ENCODE measurements at places on chromosomes 13 and 19.

- peak; percentile 71 for DNase-seq
Observed at GRCh38 chr19:17406046-17406886, 836 bp upstream of the BST2 start.

DNA sequence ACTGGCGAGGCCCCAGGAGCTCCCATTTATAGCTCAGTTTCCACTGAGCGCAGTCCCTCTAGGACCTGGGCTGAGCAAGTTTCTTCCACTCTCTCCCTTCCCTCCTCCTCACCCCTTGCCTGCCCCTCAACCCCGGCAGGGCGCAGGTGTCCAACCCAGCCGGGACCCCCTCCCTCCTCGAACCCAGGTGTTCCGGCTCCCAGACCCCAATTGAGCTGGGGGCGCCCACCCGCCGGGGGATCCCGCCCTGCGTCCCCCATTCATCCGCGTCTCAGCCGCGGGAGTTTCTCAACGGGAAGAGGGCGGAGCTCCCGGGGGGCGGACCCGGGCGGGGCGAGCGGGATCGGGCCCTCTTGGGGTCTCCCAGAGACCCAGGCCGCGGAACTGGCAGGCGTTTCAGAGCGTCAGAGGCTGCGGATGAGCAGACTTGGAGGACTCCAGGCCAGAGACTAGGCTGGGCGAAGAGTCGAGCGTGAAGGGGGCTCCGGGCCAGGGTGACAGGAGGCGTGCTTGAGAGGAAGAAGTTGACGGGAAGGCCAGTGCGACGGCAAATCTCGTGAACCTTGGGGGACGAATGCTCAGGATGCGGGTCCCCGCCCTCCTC is at the start of gene KIRREL2:
Gene KIRREL2 (plus strand): TSS at position 366 of the 604 bp plus-strand sequence. CDS start 209 bp downstream, at position 575.
- no peak for DNase-seq

DNA sequence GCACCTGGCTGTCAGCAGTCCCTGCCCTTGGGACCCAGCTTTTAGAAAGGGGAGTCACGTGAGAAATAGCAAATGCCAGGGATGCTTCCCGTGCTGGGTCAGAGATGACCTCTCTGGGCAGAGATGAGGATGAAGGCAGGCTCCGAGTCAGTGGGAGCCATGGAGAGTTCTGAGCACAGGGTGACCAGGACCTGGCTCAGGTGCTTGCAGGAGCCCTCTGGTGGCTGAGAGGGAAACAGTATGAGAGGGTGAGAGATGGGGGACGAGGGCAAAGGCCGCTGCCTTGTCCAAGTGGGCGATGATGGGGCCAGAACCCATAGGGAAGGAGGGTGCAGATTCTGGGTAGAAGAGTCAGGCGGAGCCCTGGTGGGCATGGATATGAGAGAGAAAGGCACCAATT is 15.8 kb downstream of the TMED1 start:
- no peak for DNase-seq

DNA sequence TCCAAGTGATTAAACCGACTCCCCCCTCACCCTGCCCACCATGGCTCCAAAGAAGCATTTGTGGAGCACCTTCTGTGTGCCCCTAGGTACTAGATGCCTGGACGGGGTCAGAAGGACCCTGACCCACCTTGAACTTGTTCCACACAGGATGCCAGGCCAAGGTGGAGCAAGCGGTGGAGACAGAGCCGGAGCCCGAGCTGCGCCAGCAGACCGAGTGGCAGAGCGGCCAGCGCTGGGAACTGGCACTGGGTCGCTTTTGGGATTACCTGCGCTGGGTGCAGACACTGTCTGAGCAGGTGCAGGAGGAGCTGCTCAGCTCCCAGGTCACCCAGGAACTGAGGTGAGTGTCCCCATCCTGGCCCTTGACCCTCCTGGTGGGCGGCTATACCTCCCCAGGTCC is 2.0 kb downstream of the APOE start:
- no peak for DNase-seq

GRCh38 chr13:74017301-74018061 is 116.7 kb downstream of the KLF12 start:
- no peak for DNase-seq

- no peak for DNase-seq
Observed at GRCh38 chr13:63540061-63540460, 2124.4 kb upstream of the PCDH20 start.

GRCh38 chr13:46321494-46322225 is 65.4 kb downstream of the RUBCNL start:
- peak; percentile 80 for DNase-seq

DNA sequence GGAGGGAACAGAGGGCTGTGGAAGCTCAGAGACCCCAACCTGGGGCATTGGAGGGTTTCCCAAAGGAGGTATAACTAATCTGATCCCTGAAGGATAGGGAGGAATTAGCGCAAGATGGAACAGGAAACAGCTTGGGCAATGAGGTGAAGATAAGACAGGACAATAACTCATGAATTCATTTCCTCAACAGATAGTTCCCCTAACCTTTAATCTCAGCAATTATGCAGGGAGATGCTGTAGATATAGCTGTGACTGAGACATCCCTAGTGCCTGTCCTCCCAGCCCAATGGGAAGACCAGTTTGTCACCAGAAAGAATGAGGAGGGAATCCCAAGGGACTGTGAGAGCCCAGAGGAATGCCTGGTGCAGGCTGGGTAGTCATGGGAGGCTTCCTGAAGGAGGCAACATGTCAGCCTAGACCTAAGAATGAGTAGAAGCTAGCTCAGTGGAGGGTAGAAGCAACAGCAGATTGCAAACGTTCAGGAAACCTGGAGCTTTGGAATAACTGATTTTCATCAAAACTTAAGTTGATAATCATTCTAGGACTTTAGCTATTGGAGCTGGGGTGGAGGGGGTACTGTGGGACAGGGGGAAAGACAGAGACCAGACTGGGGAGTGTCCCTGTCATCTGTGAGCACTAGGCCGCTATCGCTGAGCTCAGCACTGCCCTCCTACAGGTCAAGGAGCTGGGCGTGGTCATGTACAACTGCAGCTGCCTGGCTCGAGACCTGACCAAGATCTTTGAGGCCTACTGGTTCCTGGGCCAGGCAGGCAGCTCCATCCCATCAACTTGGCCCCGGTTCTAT is 18.8 kb downstream of the HIPK4 start:
- DNase-seq = no peak

GRCh38 chr13:25874907-25875306 is 176.9 kb downstream of the SHISA2 start:
- DNase-seq = no peak

GRCh38 chr13:114095486-114095885 is 36.9 kb downstream of the RASA3 start:
- DNase-seq = no peak

- peak; percentile 60 for DNase-seq
Observed at GRCh38 chr19:56253737-56254136, 18.8 kb upstream of the EDDM13 start.

GRCh38 chr13:26254583-26255111 is 718 bp downstream of the CDK8 start:
- peak; percentile 21 for DNase-seq

- no peak for DNase-seq
Observed at GRCh38 chr13:45683701-45684100, 18.4 kb upstream of the CBY2 start.

DNA sequence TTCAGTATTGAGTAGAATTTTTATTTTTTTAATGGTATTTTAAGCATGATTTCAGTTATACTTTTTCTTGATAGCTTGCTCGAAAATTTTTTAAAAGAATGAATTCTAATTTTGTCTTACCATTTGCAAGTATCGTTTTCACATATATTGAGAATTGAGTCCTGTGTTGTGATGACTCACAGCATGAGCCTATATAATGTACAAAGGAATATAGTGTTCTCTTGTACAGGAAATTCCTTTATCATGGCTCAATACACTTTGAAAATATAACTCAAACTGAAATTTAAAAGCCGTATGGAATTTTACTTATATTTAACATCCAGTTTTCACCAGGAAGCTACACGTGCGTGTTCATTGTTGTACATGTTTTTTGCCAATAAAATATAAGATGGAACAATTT is 161.1 kb upstream of the TMTC4 start:
- no peak for DNase-seq

DNA sequence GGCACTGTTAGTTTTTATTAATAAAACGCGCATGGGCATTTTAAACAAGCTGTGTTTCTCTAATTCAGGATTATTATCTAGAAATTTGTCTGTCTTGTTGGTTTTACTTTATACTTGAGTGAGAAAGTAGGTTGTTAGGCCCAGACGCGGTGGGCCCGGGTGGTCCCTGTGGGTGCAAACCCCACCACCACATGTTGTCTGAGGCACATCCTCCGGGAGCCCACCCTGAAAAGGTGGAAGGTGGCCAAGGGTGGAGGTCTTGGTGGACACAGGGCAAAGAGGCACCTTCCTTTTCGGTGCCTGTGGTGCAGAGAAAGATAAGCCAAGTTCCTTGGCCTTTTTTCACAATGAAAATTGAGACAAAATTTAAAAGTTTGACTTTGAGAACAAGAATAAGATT is 16.6 kb downstream of the ATP4B start:
- no peak for DNase-seq

- no peak for DNase-seq
Observed at GRCh38 chr13:59337070-59337469, 826.7 kb downstream of the DIAPH3 start.

- no peak for DNase-seq
Observed at GRCh38 chr13:29591310-29591709, 4.2 kb downstream of the SLC7A1 start.

GRCh38 chr19:55836340-55836739 is at the start of gene NLRP4:
Gene NLRP4 (plus strand): TSS chr19:55836540. CDS start chr19:55852081, 15,541 bp downstream.
- no peak for DNase-seq

DNA sequence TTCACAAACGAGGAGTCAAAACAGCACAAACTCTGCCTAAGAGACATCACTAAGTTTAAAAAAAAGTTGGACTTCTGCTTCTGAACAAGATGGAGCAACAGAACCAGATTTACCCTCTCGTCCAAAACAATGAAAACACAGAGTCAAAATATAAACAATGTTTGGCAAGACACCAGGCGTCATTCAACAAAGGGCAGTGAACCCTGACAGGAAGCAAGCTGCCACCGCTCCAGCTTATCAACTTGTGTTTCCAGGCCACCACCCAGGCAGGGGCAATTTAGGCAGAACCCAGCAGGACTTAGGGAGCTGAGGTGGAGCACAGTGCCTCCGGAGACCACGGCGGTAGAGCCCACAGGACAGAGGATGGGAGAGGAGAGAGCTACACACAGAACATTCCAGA is 8.6 kb upstream of the NAPA start:
- no peak for DNase-seq

GRCh38 chr19:18174983-18175382 is 1.4 kb downstream of the IFI30 start:
- DNase-seq = no peak

- DNase-seq = no peak
Observed at GRCh38 chr19:35992907-35993765, 1.9 kb upstream of the SDHAF1 start.

DNA sequence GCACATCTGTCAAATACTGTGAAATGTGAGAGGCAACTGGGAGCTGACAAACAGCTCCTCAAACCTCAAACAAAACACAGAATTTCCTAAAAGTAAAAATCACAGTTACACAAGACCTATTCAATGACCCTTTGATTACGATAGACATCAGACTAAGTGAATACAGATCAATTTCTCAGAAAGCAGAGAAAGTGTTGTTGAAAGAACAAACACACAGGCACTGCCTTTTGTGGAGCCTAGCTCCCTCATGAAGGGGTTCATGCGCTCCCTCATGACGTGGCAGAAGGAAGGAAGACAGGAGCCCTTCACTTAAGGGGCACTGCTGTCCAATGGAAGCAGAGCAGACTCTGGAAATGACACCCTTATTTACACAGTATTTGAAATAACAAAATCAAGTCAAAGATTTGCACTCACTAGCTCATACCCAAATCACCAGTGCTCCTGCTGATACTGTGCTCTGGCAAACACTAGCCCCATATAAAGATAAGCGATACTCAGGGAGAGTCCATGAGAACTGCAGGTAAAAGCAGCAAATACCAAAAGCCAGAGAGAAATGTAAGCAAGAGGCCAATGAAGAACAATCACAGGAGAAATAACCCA is 144.9 kb downstream of the KLF12 start:
- DNase-seq = no peak

DNA sequence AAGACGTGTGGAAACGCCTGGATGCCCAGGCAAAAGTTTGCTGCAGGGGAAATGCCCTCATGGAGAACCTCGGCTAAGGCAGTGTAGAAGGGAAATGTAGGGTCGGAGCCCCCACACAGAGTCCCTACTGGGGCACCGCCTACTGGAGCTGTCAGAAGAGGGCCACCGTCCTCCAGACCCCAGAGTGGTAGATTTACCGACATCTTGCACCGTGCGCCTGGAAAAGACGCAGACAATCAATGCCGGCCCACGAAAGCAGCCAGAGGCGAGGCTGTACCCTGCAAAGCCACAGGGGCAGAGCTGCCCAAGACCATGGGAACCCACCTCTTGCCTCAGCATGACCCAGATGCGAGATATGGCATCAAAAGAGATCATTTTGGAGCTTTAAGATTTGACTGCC is 7.0 kb upstream of the EDNRB start:
- no peak for DNase-seq

DNA sequence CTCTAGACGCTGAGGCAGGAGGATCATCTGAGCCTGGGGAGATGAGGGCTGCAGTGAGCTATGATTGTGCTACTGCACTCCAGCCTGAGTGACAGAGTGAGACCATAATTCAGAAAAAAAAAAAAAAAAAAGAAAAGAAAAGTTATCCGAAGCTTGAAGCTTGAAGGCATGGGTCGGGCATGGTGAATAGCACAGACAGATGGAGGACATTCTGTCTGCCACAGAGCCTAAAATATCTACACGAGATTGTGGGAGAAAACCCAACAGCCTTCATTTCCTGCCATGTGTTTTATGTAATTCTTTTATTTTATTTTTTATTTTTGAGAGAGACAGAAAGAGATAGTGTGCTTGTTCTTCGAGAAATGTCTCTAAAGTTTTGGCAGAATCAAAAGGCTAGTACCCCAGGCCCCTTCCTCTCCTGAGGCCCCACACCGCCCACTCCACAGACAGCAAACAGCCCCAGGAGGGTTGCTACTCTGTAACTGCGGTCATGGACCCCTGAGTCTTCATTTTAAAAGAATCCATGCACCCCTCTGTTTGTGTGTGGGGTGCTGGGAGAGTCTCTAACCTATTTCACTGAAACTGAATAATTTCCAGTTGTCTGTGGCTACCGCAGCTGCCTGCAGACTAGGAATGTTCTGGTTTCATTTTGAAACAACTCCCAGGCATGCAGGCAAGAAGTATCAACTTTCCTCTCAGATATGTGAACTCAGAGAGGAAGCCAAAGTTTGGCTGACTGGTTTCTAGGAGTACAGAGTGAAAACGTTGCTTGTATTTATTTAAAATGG is 38.4 kb upstream of the RCBTB2 start:
- no peak for DNase-seq

- no peak for DNase-seq
Observed at GRCh38 chr13:46531953-46532352, 21.0 kb upstream of the LRCH1 start.

DNA sequence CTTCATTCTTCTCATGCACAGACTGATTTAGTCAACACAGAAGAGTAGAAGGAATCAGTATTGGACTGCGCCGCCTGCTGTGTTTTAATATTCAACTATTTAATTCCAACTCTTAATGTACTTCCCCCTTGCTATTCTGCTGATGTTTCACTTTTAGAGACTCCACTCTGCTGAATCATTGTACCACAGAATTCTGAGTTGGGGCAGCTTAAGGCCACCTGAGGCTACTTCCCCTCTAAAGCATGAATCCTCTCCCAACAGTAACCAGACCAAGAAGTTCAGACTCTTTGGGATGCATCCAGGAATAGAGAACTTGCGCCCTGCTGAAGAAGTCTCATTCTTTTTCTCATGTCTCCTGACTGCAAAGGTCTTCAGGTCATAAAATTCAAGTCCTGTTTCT is 708.8 kb downstream of the UQCRFS1 start:
- DNase-seq = no peak

- no peak for DNase-seq
Observed at GRCh38 chr19:2691951-2692350, 10.5 kb downstream of the GNG7 start.

All from T-helper 2 cell (primary cell).